Thoracic aorta endothelial cell (primary cell): ENCODE measurements at places on chromosomes 11 and 22. TPM values are rescaled to one million over a fixed set of nuclear protein-coding genes. Genes with fewer than 3 reads are reported as not detected.

CAPN5 gene
- total RNA-seq, result 8.4 and 10.1 TPM in 2 replicates

CENATAC gene
- total RNA-seq, result 25.0 and 28.0 TPM in 2 replicates

OR52I2 gene
- not detected in 2 replicates for total RNA-seq

TRIM48 gene
- not detected in 2 replicates for total RNA-seq

KLHDC7B gene
- not detected in 2 replicates for total RNA-seq

TMPRSS5 gene
- 0.22 TPM in 1 of 2 replicates, not detected in the other for total RNA-seq

HPX gene
- total RNA-seq, result 0.53 and 0.65 TPM in 2 replicates

OR5B21 gene
- not detected in 2 replicates for total RNA-seq

LYVE1 gene
- total RNA-seq, result 0.79 and 3.9 TPM in 2 replicates

RAB30 gene
- total RNA-seq, result 9.4 and 15.7 TPM in 2 replicates

FAM227A gene
- 1.1 and 1.5 TPM in 2 replicates for total RNA-seq

B4GALNT4 gene
- 0.86 and 1.1 TPM in 2 replicates for total RNA-seq

ZBTB16 gene
- 12.2 and 15.7 TPM in 2 replicates for total RNA-seq

CSRP3 gene
- not detected in 2 replicates for total RNA-seq

AIFM3 gene
- total RNA-seq, result not detected in 2 replicates
